ENCODE measurements at places on chromosomes 4 and X. TPM values are rescaled to one million over a fixed set of nuclear protein-coding genes. Genes with fewer than 3 reads are reported as not detected.

Gene CENPI
- total RNA-seq = 17.4 TPM

- DNase-seq = no peak
Observed at GRCh38 chr4:148790691-148791090, 348.5 kb upstream of the NR3C2 start.

GRCh38 chr4:5720980-5721379, 10.0 kb downstream of the EVC start:
- no peak for DNase-seq

- DNase-seq = no peak
Observed at GRCh38 chr4:73258436-73258685, 237 bp downstream of the ANKRD17 start.

DNA sequence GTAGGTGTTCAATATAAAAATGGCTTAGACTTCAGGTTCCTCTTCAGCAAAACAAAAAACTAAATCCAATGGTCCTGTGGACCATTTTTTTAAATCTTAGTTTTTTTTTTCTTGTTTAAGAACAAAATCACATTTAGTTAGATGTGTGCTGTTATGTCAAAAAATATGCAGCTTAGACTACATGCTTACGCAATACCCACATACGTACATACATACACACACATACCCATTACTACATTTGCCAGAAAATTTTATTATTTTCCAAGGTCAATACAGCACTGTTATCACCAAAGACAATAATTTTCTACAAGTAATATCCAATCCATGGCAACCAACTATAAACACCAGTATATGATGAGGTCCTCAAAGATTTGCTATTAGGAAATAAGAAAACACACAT, 144.1 kb downstream of the PDGFC start:
- DNase-seq = no peak

DNA sequence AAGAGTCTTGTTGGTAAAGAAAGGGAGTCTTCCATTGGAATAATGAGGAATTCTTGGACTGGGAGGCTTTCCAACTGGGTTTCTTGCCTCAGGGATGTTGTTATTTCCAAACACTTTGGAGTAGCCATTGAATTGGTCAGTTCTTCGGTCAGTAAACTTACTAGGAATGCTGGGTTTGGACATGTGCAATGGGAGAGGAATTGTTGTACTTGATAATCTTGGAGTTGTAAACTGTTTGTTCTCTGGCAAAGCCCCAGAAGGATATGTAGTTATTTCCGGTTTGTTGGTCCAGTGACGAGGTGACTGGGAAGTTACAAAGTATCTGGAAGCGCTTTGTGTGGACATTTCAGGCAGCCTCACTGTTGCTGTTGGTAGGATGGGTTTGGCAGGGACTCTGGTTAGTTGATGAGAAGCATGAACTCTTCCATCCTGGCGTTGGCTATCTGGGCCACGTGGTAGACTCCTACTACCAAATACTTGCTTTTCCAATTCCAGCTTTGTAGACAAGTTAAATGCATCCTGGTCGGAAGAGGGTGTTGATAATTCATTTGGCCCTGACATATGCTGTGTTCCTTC, 25.9 kb downstream of the MXRA5 start:
- no peak for DNase-seq

- DNase-seq = no peak
Observed at GRCh38 chr4:87005690-87006425, 71.0 kb downstream of the AFF1 start.

DNA sequence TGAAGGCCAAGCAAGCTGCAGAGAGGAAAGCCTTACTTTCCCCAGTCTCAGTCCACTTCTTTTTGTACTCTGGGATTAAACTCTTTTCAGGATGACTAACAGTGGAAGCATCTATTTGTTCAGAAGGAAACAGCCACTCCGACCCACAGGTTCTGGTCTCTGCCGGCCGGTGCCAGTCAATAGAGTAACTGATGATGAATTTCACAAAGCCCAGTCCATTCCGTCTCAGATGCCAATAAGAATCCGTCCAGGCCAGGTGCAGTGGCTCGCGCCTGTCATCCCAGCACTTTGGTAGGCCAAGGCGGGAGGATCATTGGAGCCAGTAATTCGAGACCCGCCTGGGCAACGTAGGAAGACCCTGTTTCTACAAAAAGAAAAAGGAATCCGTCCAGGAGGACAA, 58.5 kb upstream of the HELT start:
- no peak for DNase-seq

DNA sequence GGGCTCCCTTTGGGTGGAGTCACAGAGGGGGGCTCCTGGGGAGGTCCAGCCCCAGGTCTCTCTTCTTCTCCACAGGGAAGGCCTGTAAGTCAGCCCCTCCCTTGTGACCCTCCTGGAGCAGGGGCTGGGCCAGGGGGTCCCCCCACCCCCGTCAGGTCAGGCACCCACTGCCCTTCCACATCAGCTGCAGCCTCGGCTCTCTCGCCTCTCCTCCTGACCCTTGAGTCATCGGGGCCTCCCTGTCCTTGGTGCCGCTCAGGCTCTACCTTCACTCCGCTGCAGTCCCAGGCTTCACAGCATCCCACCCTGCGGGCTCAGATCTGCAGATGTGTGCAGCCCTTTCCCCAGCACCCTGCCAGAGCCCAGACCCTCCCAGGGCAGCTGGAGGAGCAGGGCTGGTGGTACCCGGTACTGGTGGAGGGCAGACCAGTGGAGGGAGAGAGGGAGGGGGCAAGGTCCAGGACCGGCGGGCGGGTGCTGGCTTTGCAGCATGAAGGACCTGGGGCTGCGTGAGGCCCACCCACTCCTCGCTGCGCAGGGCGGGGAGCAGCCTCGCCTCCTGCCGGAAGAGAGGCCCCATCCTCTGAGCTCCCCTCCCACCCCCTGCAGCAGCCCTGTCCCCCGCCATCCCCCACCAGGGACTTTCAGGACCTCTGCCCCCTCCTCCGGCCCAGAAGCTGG, 117.1 kb downstream of the FAM53A start:
- no peak for DNase-seq

DNA sequence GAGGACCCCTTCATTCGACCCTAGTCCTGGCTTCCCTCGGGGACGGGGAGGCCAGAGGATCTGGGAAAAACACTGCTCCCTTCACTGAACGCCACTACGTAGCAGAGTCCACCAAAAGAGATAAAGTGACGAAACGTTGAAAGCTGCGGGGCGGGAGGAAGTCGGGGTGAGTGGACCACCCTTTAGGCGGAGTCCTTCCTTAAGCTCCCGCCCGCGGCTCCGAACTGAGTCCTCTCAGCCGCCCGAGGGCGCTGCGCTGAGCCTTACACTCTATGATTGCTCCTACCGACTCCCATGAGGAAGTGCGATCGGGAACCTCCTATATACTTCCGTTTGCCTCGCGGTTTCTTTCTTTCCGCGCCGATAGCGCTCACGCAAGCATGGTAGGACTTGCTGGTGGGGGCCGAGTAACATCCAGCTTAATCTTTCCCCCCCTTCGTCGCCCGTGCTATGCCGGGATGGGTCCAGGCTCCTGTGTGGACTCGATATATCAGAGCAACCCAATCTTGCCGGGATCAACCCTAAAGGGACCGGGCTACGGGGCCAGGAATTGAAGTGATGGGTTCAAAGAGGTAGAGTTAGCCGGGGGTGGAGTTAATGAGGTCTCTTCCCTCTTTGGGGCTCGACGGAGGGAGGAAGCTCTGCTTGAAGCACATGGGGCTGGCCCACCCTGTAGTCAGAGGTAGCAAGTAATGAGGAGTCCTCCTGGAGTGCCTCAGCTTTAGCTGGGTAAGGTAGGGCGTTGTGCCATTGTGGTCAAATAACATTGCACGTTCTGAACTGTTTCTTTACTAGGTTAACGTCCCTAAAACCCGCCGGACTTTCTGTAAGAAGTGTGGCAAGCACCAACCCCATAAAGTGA, at the start of gene RPL36A:
Gene RPL36A, plus strand, starts transcription at position 348 of the 862 bp plus-strand sequence. Its CDS starts 33 bp downstream, at position 381.
- DNase-seq = peak; percentile 81
